ENCODE measurements at places on chromosomes 5 and 9.
A peak's percentile ranks its signal among the peaks of the same experiment; 100 is the strongest.

DNA sequence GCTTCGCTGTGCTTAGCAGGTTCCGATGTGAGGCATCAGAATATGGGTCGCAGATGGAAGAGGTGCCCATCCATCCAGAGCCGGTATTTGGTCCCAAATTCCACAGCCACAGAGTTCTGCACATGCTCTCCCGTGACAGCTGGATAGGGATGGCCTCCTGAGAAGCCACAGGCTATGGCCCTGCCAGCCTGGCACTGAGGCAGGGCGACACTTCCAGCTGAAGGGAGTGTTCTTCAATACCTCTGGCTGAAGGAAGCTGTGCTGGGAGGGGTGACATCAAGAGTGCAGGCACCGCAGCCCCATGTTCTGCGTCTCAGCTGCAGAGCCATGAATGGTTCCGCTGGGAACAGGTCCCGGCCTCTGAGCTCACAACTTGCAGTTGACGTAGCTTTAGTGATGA, 83.4 kb upstream of the SIMC1 start:
- peaks cover 11% of the 10 kb centered on the region for H3K36me3 ChIP-seq
- no peaks in the 10 kb centered on the region for H3K27me3 ChIP-seq
- no peak overlapping the region for H3K27ac ChIP-seq
- no peak for DNase-seq
- H3K4me1 ChIP-seq, result peaks cover 15% of the 10 kb centered on the region
- no peak overlapping the region for H3K4me3 ChIP-seq

DNA sequence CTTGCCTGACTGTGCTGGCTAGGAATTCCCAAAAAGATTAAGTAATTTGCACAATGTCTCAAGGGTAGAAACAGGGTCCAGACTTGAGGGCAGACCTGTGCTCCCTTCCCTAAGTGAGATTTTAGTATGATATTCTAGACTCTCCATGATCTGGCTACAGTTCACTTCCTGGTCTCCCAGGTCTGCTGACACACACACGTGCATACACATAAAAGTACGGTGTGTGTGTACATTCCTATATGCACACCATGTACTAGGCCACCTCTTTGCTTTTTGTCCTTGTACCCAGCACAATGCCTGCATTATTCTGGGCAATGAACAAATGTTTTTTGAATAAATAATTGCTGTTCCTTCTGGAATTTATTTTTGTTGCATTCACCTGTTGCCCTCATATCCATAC, 83.7 kb downstream of the SH3RF2 start:
- H3K36me3 ChIP-seq, result no peaks in the 10 kb centered on the region
- H3K27ac ChIP-seq, result no peak overlapping the region
- no peak for DNase-seq
- H3K4me3 ChIP-seq, result no peak overlapping the region
- H3K4me1 ChIP-seq, result peaks cover 2% of the 10 kb centered on the region
- no peaks in the 10 kb centered on the region for H3K27me3 ChIP-seq

GRCh38 chr5:56850423-56850822, 35.1 kb downstream of the MAP3K1 start:
- H3K27ac ChIP-seq, result no peak overlapping the region
- peaks cover 17% of the 10 kb centered on the region for H3K4me1 ChIP-seq
- H3K36me3 ChIP-seq, result no peaks in the 10 kb centered on the region
- DNase-seq, result no peak
- no peaks in the 10 kb centered on the region for H3K27me3 ChIP-seq

DNA sequence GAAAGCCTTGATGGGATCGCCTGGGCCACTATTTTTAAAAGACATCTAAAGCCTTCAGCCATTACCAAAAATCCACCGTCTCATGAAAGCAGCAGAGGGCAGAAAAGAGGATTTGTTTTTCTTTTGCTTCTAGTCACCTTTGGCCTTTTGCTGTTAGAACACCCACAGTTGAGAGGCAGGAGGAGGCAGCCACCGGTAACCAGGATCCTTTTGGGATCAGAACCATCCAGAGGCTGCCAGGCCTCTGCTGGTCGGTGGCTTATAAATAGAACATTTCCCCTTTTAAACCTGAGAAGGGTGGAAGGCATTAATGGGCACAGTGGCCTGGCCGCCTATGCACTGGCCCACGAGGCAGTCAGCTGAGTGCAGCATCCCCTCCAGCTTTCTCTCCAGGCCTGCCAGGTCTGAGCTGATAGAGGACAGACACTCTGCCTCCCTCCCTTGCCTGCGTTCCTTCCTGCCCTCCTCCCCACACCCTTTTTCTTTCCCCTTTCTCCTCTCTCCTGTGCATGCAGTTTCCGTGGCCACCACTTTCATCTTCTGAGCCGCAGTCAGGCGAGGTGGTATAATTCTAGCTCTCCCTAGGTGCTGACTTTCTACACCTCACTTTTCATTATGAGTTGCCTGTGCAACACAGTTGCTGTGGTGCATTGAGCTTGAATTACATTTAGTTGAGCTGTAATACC, 253.4 kb downstream of the ARHGAP26 start:
- no peak overlapping the region for H3K4me3 ChIP-seq
- peaks cover 10% of the 10 kb centered on the region for H3K4me1 ChIP-seq
- no peaks in the 10 kb centered on the region for H3K27me3 ChIP-seq

- H3K27ac ChIP-seq, result no peak overlapping the region
- peaks cover 77% of the 10 kb centered on the region for H3K27me3 ChIP-seq
- no peaks in the 10 kb centered on the region for H3K4me1 ChIP-seq
Measured at GRCh38 chr5:176621661-176622079, 8.7 kb downstream of the SNCB start.

DNA sequence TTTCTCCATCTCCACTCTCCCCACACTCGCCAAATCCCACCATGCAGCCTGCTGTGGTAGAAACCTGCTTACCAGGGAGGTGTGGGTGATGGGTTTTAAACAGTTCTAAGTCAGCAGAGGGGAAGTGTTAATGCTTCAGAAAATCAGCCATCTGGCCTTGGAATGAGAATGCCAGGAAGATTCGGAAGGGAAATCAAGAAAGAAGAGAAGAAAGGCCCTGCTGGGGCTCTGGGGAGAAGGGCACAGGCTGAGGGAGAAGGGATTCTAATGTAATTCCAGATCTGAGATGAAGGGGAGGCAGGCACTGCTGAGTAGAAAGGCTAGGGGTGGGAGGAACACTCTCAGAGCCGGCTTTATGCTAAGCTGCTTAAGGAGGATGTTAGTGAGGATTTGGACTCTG, 434.7 kb upstream of the DMAC1 start:
- DNase-seq, result peak; percentile 69
- H3K27me3 ChIP-seq, result no peaks in the 10 kb centered on the region
- H3K36me3 ChIP-seq, result no peaks in the 10 kb centered on the region
- H3K4me1 ChIP-seq, result peaks cover 13% of the 10 kb centered on the region
- H3K27ac ChIP-seq, result no peak overlapping the region

- H3K36me3 ChIP-seq, result no peaks in the 10 kb centered on the region
- no peak for DNase-seq
- no peak overlapping the region for H3K4me3 ChIP-seq
- H3K27ac ChIP-seq, result no peak overlapping the region
- no peaks in the 10 kb centered on the region for H3K4me1 ChIP-seq
- peaks cover 31% of the 10 kb centered on the region for H3K27me3 ChIP-seq
Measured at GRCh38 chr5:132739232-132739631, 1.9 kb upstream of the KIF3A start.

DNA sequence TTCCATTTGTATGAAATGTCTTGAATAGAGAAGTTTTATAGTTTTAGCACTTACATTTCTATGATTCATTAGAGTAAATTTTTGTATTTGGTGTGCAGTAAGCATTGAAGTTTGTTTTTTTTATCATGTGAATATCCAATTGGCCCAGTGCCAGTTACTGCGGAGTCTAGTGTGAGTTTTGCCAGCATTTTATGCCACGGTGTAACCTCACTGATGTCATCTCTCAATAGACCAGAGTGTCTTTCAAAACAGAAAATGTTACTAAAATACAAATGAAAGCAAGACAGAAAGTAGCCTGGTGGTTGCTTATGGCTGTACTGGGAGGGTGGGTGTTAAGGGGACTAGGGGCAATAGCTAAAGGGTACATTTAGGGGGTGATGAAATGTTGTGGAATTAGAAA, 62.8 kb downstream of the IPPK start:
- H3K36me3 ChIP-seq, result no peaks in the 10 kb centered on the region
- DNase-seq, result no peak
- no peaks in the 10 kb centered on the region for H3K27me3 ChIP-seq
- H3K4me1 ChIP-seq, result no peaks in the 10 kb centered on the region

DNA sequence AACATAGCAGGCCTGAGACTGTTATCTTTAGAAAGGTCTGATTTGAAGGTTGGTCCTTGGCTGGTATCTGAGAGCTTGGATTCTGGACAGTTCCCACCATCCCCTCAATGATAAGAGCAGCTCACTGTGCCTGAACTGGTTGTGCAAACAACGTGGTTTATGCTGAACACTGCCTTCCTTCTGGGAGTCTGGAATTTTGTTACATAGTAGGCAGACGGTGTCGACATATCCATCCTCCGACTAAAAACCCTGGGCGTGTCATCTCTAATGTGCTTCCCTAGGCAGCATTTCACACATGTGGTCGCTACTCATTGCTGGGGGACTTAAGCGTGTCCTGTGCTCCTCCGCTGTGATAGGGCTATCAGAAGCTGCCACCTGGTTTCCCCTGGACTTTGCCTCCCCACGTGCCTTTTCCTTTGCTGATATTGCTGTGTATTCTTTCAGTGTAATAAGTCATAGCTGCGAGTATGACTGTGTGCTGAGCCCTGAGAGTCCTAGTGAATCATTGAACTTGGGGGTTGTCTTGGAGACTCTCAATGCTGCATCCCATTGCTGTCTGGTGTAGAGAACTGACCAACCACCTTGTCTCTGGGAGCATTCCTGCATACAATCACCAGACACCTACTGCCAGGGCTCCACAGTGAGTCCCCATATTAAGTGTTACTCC, 119.1 kb upstream of the TBC1D2 start:
- H3K4me3 ChIP-seq, result no peak overlapping the region
- H3K27me3 ChIP-seq, result no peaks in the 10 kb centered on the region
- no peaks in the 10 kb centered on the region for H3K36me3 ChIP-seq

DNA sequence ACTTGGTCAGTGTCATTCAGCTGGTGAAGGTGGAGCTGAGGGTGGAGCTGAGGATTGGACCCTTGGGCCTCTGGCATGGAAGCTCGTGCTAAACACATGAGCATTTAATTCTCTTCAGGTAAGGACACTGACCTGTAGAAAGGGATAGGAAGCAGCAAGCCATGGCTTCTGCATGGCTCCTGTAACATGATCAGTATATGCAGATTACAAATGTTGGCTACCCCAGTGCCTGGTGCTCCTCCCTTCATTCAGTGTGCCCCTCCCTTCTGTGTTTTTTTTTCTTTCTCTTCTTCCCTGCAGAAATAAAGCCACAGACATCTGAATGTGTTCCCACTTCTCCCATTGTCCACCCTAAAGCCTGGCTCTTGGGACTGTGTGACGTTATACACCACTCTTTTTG, 52.9 kb downstream of the ARHGAP26 start:
- no peak for DNase-seq
- H3K27ac ChIP-seq, result no peak overlapping the region
- no peaks in the 10 kb centered on the region for H3K27me3 ChIP-seq
- no peak overlapping the region for H3K4me3 ChIP-seq

GRCh38 chr5:172659909-172660628, 19.0 kb downstream of the NEURL1B start:
- H3K36me3 ChIP-seq, result no peaks in the 10 kb centered on the region
- peak overlapping the region; percentile 97 for H3K27ac ChIP-seq
- H3K27me3 ChIP-seq, result no peaks in the 10 kb centered on the region
- no peaks in the 10 kb centered on the region for H3K4me1 ChIP-seq
- H3K4me3 ChIP-seq, result no peak overlapping the region
- DNase-seq, result peak; percentile 85

DNA sequence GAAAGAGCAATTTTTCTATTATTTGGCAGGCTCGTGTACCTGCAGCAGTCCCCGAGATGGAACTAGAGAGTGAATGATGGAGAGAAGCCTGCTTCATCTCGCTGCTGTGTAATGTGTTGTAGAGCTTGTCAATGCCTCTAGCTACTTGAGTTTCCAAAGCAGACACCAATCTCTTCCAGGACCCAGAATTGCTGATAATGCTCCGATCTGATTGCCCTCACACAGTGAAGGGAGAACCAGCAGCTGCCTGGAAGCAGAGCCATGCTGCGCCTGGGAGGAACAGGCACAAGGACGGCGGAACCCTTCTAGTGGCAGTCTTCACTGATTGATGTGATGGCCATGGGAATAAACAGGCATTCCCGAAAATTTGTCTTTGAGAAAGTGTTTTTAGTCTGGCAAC, 288.0 kb downstream of the ICE1 start:
- H3K4me1 ChIP-seq, result no peaks in the 10 kb centered on the region
- H3K27me3 ChIP-seq, result no peaks in the 10 kb centered on the region
- no peaks in the 10 kb centered on the region for H3K36me3 ChIP-seq
- no peak for DNase-seq
- no peak overlapping the region for H3K27ac ChIP-seq

DNA sequence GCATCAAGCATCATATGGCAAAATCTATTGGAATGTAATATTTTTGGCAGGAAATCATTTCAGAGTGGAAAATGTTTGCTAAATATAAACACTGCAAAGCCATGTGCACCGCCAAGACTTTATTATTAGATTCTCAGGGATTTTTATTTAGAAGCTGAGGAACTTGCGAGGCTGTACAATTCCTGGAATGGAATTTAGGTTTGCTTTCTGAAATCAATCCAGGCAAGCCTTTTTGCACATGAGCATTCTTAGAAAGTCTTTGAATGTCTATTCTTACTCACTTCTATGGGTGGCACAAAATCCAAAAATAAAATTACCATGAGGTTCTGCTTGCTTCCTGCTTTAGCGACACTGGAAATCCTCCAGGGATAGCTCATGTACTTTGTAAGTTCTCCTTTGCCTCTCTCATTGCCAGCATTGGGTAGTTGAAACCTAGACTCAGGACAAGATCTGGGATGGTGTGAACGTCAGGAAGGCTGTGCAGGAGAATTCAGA, 71.5 kb upstream of the PALM2AKAP2 start:
- H3K27me3 ChIP-seq, result no peaks in the 10 kb centered on the region
- no peaks in the 10 kb centered on the region for H3K36me3 ChIP-seq
- H3K4me3 ChIP-seq, result no peak overlapping the region
- H3K4me1 ChIP-seq, result no peaks in the 10 kb centered on the region
- no peak overlapping the region for H3K27ac ChIP-seq
- no peak for DNase-seq

DNA sequence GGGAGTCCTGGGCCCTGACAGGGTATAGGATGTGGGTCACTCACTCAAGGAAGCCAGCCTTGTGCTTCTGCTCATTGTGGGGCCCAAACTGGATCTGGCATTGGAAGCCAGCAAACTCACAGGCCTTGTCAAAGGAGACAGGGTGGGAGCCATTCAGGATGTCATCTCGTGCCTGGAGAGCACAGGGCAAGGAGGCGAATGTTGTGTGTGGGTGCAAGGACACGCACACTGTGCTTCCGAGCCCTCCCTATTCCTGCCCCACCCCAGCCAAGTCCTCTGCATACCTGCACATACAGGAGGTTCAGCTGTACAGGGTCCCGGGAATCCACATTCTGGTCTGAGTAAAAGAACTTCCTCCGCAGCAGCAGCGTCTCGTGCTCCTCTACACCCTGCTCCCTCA, 8.1 kb downstream of the TLN1 start:
- no peak overlapping the region for H3K4me3 ChIP-seq
- H3K27ac ChIP-seq, result no peak overlapping the region
- peaks cover 72% of the 10 kb centered on the region for H3K36me3 ChIP-seq
- H3K27me3 ChIP-seq, result no peaks in the 10 kb centered on the region
- no peak for DNase-seq
- H3K4me1 ChIP-seq, result peaks cover 9% of the 10 kb centered on the region
